ENCODE measurements at places on chromosomes 7 and 10.

GRCh38 chr7:90994121-90994520 lies 270.1 kb upstream of the FZD1 start:
- peak; percentile 33 for DNase-seq

DNA sequence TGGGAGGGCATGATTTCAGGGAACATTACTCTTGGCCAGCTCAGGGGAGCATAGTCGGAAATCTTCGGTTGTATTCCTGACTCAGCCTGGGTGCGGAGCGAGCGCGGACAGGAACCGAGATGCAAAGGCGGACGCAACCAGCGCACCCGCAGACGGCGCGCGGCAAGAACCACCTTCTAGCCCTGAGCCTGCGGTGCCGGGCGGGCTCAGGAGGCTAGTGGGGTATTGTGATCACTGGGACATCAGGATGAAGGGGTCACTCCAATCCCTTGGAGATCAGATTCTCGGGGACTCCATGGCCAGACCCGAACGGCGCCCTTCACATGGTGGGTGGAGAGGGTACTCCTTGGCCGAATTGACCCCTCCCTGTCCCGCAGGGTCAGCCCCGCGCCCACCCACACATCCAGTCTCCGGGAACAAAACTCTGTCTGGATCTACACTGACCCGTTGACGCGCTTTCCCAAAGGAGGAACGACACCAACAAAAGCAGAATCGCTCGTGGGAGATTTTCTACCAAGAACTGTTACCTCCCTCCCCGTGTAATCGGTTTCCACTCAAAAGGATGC lies 730.5 kb downstream of the ZWINT start:
- no peak for DNase-seq

DNA sequence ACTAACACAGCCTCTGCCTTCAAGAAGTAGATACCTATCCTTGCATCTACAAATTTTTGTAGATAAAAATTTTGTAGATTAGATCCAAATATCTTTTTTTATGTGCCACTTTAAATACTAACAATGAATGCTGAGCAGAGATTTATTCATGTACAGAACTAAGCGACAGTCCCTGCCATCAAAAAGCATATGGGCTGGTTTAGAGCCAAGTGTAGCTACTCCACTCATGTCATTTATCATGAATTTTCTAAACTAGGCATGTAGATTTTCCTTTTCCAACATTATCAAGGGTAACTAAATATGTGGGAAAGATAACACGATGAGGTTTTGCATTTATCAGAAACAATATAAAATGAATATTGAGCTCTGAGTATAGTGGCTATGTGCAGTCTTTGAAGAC lies 857.5 kb downstream of the XPNPEP1 start:
- no peak for DNase-seq

- DNase-seq = no peak
Observed at GRCh38 chr10:100826983-100827818, 81.8 kb downstream of the PAX2 start.

DNA sequence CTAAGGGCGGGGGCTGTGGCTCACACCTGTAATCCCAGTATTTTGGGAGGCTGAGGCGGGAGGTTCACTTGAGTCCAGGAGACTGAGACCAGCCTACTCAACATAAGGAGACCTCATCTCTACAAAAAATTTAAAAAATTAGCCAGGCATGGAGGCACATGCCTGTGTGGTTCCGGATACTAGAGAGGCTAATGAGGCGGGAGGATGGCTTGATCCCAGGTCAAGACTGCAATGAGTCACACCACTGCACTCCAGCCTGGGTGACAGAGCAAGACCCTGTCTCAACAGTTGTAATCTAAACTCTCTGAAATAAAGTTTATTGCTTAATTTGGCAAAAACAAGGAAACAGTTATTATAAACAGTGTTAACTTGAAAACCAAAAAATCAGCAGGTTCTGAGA lies 123.3 kb downstream of the USP6NL start:
- no peak for DNase-seq

DNA sequence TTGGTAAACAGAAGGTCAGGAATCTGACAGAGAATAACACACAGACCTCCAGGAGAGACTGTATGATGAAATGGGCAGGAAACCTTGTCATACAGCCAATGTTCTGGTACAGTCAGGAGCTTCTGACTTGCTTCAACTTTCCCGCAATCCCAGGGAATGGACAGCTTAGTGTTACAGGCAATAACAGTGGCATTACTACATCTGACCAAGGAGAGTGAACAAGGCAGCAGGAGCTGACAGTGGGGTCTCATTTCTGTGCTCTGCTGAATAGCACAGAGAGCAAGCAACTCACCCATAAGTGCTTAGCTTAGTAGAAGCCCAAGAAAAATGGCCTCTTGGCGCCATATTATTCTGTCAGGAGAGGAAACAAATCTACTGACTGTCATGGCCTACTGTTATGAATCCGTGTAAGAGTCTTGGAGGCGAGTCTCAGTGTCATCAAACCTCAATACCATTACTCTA lies 186.2 kb upstream of the MTPN start:
- DNase-seq = no peak

- DNase-seq = no peak
Observed at GRCh38 chr7:128833946-128834325, 3.7 kb downstream of the FLNC start.

DNA sequence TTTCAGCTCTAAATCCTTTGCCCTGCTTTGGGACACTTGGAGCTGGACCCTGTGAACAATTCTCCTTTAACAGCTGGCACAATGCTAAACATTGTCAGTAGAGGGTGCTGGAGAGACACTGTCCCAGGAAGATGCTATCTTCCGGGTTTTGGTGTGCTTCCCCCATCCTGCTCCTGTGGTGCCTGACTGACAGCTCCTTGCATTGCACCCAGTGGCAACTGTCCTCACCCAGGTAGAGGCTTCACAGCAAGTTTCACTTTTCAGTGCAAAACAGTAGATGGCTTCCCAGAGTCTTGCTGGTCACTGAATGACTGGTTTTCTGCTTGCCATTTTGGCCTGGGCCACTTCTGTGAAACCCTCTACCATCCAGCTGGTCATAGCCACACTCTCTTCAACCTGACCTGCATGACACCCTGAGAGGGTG lies 77.3 kb downstream of the CDC14C start:
- DNase-seq = peak; percentile 43

- DNase-seq = no peak
Observed at GRCh38 chr7:128453836-128454804, 1.6 kb upstream of the HILPDA start.

DNA sequence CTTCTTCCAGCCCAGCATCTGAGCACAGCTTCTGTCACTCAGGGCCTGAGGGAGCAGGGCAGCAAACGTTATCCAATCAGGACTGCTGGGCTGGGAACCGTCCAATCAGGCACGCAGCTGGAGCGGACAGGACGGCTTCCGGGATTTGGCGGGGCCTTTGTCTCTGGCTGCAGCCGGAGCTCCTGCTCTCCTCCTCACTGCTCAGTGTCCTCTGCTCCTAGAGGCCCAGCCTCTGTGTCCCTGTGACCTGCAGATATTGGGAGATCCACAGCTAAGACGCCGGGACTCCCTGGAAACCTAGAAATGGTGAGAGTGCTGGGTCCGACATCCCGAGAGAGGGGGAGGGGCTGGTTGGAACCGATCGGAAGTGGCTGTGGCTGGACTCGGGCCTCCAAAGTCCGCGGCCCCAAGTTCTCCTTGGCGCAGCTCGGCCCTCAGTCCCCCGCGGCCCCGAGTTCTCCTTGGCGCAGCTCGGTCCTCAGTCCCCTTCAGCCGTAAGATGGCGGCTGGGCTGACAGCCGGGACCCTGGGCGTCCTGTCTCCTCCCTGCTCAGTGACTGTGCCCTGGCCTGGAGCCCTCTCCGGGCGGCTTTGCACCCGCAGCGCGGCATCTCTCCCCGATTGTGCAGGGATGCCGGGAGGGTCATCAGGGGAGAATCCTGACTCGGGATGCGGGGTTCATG lies at the start of gene ZNF107:
ZNF107 (plus strand) TSS at position 154 of the 683 bp plus-strand sequence; CDS start at position 304, 150 bp downstream.
- DNase-seq = peak; percentile 94

DNA sequence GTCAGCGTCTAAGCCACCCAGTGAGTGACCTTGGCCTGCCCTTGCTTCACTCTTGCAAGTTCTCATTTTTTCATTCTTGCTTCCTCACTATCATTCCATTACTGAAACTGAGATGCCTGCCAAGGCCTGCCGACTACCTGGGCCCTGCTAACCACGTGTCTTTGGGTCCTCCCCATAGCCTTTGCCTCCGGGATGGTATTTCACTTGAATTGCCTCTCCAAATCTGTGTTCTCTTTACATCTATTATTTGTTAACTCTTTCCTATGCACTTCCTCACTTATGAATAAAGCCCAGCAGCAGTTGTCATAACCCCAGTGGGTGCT lies 234.6 kb downstream of the SNX10 start:
- no peak for DNase-seq

DNA sequence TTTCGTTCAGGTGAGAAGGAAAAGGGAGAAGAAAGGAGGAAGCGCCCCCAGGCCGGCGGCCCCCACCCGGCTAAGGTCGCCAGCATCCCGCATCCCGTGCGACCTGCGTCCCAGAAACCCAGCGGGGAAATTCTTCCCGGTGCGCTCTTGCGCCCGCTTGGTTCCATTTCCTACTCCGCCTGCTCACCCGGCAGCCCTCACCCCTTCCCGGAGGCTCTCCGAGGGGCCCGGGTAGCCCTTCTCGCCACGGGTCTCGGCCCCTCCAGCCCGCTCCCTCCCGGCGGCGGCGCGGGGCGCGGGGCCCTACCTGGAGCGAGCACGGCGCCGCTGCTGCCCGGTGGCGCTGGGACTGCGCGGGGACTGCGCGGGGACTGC lies at the start of gene PRKCQ:
PRKCQ (minus strand) TSS at position 373 of the 375 bp plus-strand sequence. CDS start 65,141 bp downstream, outside the sequence.
- no peak for DNase-seq

GRCh38 chr10:12396567-12396966 lies 47.2 kb downstream of the CAMK1D start:
- DNase-seq = no peak

- DNase-seq = no peak
Observed at GRCh38 chr10:91022924-91023699, 102.2 kb upstream of the ANKRD1 start.

- DNase-seq = no peak
Observed at GRCh38 chr10:60044242-60044641, 137.9 kb upstream of the CCDC6 start.

DNA sequence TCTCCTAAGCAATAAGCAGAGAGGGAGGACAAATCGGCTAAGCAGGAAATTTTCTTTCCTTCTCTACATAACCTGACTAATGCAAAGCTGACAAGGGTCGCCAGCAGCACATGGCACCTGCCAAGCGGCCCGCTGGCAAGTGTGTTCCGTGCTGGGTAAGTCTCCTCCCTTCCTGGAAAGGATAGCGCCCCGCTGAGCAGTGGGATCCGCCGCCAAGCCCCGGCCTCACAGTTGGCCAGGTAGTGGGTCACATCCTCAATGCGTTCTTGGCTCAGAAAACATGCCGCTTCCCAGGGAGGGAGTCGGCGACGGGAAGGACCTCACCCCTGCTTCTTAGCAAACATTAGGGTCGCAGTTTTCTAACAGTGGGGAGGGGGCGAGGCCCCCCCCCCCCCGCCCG lies 488.9 kb upstream of the NUPR2 start:
- DNase-seq = no peak

DNA sequence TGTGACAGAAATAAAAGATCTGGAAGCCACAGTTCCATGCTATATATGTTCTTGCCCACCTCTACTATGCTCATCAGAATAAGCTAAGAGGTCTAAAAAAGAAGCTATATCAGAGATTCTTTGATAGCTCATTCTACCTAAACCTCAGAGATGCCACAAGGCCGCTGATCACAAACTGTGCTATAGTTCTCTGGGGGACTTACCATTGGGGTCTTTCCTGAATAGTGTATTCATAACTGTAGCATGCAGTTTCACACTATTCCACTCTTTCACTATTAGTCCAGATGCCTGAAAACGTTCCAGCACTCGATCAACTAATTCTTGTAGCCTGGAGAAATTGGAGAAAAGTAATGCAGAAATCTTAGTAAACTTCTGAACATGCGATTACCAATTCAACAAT lies 44.5 kb upstream of the SPOCK2 start:
- DNase-seq = no peak

- no peak for DNase-seq
Observed at GRCh38 chr7:100107125-100107737, 5.8 kb downstream of the AP4M1 start.

DNA sequence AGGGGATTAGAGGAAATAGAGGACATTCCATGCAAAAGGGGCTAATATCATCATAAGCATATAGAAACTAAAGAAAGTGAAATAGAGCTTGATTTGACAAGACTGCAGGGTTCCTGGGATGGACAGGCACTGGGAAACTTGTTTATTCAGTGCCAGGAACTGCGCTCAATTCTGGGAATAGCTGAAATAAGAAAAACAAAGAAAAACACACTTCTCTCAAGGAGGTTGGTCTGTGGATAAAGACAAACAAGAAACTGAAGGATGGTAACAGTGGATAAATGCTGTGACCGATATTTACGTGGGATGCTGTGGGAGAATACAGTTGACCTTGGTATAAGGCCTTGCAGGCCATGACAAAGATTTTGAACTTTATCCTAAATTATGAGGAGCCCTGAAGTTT lies 40.9 kb upstream of the ANLN start:
- DNase-seq = no peak
